ENCODE measurements at places on chromosomes 6 and 20.

- peak; percentile 70 for DNase-seq
Measured at GRCh38 chr20:63519668-63520503, 679 bp upstream of the PPDPF start.

DNA sequence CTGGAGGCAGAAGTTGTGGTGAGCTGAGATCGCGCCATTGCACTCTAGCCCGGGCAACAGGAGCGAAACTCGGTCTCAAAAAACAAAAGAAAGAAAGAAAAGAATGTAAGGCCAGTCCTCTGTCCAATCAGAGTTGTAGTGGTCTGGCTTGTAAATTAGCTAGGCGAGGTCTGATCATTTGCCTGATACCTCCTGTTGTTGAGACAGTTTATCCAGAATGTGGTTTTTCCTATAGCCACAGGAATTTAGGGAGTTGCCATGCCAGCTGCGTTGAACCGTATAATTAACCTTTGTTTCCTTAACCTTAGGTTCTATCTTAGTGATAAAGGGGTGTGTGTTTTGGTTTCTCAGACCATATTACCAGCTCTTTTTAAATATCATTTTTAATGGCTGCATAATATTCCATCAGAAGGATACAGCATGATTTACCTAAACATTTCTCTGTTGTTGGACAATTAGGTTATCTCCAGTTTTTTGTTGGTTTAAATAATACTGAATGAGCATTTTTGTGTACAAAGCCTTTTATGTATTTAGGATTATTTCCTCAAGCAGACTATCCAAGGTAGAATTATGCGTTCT lies 11.7 kb upstream of the PPARD start:
- DNase-seq: no peak

GRCh38 chr6:126444659-126445273 lies 104.9 kb downstream of the CENPW start:
- DNase-seq: no peak

DNA sequence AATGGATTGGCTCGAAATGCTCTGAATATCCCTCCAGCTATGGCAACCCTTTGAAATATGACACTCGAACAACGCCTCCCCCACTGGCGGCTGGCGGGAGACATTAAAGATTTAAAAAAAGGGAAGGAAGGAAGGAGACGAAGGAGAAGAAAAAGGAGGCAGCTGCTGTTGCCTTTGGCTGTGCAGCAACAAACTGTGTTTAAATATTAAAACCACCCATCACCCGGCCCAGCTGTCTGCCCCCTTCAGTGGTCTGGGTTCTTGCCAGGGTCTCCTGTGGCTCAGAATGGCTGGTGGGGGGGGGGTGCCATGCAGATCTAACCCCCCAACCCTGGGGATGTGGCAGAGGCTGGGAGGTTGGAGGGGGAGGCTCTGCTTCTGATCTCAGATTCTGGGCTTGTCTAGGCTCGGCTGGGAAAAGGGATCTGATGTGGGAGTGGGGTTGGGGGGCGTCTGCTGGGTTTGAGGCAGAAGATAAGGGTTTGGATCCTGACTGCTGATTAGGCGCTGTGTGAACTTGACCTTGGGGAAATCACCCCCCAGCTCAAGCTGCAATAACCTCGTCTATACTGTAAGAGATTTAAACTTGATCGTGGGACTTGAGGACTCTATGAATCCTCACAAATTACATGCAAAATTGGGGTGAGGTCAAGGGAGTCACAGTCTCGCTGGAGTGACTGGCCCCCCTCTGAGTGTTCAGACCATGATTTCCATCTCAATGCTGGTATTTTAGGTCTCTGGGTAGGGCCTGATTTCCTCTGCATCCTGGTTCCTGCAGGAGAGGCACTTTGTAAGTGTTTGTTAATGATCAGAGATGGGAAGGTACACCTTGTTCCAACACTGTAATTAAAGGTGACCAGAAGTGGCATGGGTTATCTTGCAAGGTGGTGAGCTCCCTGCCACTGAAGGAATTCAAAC lies 40.3 kb upstream of the BLCAP start:
- peak; percentile 32 for DNase-seq

GRCh38 chr20:53950031-53950430 lies 120.4 kb downstream of the BCAS1 start:
- no peak for DNase-seq

GRCh38 chr20:13220904-13221297 lies at the start of gene ISM1:
TSS of gene ISM1 (plus strand) at chr20:13221274. CDS start at chr20:13221777, 503 bp downstream.
- DNase-seq: peak; percentile 77

DNA sequence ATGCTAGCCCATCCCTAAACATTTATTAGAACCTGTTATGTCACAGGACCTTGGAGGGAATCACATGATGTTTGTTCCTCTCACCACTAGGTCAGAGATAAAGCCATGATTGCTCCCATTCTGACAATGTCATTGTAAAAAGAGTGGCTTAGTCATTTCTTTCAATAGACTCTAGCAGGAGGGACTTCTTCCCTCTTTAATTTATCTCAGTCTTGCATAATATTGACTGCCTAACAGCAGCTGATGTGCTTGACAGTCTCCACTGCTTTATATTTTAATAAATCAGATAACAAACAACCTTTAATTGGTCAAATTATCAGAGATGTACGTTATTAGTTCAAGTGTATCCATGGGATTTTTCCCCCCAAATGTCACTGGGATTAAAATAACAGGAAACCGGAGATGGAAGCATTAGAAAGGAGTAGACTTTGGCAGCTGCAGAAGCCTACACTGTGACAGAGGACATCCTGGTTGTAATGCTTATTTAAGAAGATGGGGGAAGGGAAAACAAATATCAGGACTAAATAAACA lies 39.6 kb downstream of the LAMA4 start:
- DNase-seq: no peak

- DNase-seq: peak; percentile 55
Measured at GRCh38 chr20:61901392-61902220, 164.1 kb downstream of the TAF4 start.

- peak; percentile 86 for DNase-seq
Measured at GRCh38 chr6:83708970-83709747, at the start of gene SNAP91. TSS of gene SNAP91 (minus strand) at chr6:83709101. CDS start at chr6:83707927, 1,174 bp downstream.

DNA sequence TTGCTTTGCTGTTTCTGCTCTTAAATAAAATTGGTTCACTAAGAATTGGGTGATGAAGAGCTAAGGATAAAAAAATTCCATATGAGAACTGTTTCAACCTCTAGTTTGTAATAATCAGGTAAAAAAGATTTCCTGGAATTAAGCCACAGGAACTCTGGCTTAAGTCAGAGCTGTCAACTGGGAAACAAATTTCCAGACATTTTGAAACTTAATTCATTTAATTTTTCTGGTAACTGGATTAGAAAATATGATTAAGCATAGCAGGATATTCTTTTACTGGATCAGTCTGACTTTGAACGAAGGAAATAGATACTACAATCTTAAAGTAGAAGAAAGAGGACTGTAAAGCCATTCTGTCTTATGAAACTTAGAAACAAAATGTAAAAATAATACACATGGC lies 1.3 kb upstream of the VIP start:
- DNase-seq: no peak

DNA sequence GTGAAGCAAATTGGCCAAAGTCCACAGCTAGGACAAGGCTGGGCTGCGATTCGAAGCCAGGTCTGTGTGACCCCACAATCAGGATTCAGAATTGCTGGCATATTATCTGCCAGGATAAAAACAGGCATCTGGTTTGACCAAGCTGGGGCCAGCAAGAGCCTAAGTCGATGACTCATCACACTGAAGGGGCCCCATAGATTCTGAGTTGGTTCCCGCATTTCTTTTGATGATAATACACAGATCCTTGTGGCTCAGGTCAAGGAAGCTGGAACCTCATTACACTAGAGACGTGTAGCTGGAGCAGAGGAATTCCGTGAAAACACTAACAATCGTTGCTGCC lies 6.5 kb downstream of the KCNB1 start:
- DNase-seq: no peak

- no peak for DNase-seq
Measured at GRCh38 chr6:154515826-154516225, 5.3 kb upstream of the CNKSR3 start.

- no peak for DNase-seq
Measured at GRCh38 chr6:127120023-127120786, 1.7 kb downstream of the RSPO3 start.

GRCh38 chr6:41622206-41622988 lies 15.9 kb upstream of the MDFI start:
- no peak for DNase-seq

- DNase-seq: no peak
Measured at GRCh38 chr20:32333988-32334885, 23.9 kb upstream of the ASXL1 start.

GRCh38 chr6:150822932-150823331 lies 42.6 kb upstream of the MTHFD1L start:
- DNase-seq: no peak

DNA sequence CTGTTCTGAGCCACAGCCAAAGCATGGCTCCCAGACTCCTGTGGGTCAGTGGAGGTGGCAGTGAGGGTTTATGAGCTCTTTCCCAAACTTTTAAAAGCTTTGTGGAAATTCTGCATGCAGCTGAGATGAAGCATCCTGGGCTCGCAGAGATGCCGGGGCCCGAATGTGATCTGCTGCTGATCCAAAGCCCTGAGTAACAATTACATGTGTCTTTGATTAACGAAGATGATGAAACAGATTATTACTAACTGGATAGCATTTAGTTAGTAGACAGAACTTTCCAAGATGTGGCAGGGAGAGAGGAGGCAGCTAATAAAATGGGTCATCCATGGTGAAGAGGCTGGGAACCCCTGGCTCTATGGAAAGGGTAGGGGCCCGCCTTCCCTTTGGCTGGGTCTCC lies 43.9 kb upstream of the MDFI start:
- DNase-seq: no peak

Measured in NCI-H526 (cell line).